ENCODE measurements at places on chromosomes 1 and 21.

DNA sequence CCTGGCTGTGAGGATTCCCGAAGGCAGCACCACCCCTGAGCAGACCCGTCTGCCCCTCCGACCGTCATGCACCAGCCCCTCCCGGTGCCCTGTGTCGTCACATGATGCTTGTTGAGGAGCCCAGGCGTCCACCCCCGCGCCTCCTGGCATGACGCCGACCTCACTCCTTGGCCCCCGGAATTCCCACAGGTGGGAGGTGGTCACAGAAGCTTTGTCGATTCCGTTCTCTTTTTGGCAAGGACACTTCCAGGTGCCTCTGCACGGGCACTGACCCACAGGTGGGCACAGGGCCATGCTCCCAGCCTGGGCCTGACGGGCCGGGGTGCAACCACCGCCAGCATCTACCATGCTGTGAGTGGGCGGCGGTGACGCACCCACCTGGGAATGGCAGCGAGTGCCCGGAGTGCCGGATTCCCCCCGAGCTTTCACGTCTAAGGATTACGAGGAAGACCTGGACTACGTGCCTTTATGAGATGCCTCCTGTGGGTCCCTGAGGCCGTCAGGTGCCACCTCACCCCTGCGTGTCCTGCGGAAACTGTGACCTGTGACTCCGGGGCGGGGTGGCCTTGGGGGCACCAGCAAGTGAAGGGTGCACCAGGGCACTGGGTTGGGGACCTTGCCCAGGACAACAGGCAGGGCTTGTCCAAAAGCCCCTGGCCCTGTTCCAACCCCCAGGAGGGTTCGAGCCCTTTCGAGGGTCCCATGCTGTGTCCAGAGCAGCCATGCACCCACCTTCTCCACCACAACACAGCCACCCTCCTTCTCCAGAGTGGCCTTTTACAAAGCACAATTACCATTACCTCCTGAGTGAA is 31.4 kb upstream of the COL6A1 start:
- no peak for DNase-seq

DNA sequence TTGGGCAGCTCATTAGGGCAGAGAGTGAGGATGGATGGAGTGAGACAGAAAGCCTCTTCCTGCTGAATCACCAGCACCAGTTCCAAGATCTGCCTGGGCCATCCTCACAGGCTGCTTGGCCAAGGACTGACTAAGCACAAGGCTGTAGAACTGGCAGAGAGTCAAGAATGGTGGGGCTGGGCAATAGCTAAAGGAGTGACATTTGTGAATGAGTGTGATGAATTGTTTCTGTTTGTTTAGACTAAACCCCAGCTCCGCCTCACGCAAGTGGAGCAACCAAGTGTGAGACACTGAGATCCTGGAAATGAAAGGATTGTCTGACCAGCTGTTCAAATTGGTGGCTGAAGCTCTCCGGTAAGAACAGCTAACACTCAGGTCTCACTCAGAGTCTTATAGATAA is 38.6 kb downstream of the BRINP2 start:
- DNase-seq: no peak

GRCh38 chr1:242784084-242784483 is 259.6 kb upstream of the PLD5 start:
- DNase-seq: no peak

GRCh38 chr1:224380003-224380402 is 23.3 kb downstream of the CNIH4 start:
- DNase-seq: peak; percentile 41

All from stimulated activated CD4-positive, alpha-beta T cell treated with anti-CD3 and anti-CD28 coated beads, Interleukin-12 subunit alpha, Interleukin-12 subunit beta, amount 100 ng/mL, for 24 hours (primary cell).